ENCODE measurements at places on chromosomes 13 and 19.

DNA sequence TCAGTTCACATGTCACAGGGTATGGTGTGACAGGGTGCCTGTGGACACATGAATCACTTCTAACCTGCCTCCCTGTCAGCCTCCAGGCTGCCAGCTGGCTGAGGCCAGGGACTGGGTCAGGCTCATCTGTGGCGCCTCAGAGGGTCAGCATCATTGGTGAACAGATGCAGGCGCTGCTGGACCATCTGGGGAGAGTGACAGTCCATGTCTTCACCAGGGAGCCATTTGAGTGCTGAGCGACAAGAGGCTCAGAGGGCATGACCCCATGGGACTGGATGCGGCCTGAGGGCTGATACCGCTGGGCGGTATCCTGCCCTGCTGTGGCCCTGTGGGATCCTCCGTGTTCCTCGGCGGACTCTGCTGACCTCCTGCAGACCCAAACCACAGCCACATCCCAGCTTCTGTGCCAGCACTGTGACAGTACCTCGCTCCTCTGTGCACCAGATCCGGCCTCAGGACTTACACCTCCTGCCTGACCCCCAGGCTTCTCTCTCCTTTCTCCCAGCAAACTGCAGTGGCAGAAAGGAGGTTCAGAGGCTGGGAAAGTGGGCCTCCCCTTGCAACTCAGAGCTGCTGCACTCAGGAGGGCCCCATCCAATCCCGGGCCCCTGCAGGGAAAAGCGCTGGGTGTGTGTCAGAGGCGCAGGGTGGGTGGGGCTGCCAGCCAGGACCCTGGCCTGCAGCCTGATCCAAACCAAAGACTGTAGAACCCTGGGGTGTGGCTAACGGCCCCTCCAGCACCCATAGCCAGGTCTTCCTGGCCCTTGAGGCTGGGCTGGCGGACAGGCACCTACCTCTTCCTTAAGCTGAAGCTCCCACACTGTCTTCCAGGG lies 10.2 kb downstream of the ACTMAP start:
- DNase-seq = no peak

- DNase-seq = no peak
Observed at GRCh38 chr13:79904581-79904980, 423.6 kb downstream of the NDFIP2 start.

DNA sequence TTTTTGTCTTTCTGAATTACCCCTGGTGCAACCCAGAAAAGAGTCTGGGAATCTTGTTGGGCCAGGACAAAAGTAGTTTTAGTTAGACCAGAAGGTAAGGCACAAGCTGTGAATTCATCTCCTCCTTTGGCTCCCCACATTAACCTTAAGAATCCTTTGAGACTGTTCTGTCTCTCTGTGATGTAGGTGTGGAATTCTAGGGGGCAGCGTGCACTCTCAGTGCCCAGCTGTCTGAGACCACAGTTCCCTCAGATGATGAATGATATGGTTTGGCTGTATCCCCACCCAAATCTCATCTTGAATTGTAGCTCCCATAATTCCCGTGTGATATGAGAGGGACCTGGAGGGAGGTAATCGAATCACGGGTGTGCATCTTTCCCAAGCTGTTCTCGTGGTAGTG lies 43.9 kb downstream of the ZNF506 start:
- no peak for DNase-seq

DNA sequence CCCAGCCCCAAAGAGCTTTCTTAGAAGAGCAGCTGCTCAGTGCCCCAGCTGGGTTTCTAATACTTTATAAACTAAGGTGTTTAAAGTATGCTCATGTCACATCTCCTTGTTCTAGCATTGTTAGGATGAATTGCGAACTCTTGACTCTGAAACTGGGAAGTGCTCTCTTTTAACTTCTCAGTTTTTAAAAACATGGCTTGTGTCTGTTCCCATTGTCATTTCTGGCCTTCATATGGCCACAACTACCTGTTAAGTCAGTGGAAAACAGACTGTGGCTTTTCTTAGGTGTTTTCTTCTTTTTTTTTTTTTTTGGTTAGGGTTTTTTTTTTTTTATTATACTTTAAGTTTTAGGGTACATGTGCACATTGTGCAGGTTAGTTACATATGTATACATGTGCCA lies 164.7 kb downstream of the KCNRG start:
- DNase-seq = no peak

DNA sequence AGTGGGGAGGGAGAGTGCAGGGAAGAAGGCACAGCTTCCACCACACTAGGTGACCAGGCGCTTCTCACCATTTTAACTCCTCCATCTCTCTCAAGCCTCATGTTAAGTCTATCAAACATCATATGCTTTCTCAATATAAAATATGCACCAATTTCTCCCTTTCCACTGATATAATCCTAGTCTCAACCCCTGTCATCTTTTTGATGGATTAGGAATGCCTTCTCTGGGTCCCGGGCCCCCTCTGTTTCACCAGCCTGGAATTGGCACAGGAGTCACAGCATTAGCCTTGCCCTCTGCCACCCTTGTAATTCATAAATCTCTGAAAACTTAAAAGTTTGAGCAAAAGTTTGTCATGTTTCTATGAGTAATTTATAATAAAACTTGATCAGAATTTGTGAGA lies at the start of gene ZSCAN4:
ZSCAN4 (plus strand) TSS at position 301 of the 400 bp plus-strand sequence. CDS start 7,211 bp downstream, outside the sequence.
- no peak for DNase-seq

GRCh38 chr13:49655906-49656305 lies 27.6 kb downstream of the ARL11 start:
- DNase-seq = no peak

GRCh38 chr13:113785051-113786010 lies 26.3 kb downstream of the TMEM255B start:
- DNase-seq = no peak

- DNase-seq = no peak
Observed at GRCh38 chr19:53871454-53871853, 3.8 kb downstream of the MYADM start.

- DNase-seq = no peak
Observed at GRCh38 chr13:98909016-98909415, 68.8 kb downstream of the DOCK9 start.

GRCh38 chr13:26593661-26594060 lies 36.2 kb downstream of the WASF3 start:
- no peak for DNase-seq

DNA sequence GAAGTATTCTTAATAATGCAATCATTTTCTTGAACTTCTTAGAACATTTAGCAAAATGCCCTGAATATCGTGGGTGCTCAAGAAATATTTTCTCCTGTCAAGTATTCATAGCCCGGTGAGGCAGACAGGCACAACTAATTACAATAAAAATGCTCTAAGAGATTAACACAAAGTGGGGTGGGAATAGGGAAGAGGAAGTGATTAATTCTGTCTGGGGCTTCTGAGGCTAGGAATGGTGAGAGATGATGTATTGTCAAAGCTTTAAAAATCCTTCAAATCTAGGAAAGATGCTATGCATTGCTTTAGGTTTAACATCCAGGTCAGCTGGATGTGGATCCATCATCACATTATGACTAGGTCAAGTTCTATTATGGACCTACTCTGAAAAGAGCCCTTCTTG lies 66.9 kb upstream of the POSTN start:
- no peak for DNase-seq

GRCh38 chr19:1567848-1568227 lies 287 bp downstream of the MEX3D start:
- no peak for DNase-seq

GRCh38 chr13:109880371-109881346 lies 94.3 kb upstream of the IRS2 start:
- no peak for DNase-seq

DNA sequence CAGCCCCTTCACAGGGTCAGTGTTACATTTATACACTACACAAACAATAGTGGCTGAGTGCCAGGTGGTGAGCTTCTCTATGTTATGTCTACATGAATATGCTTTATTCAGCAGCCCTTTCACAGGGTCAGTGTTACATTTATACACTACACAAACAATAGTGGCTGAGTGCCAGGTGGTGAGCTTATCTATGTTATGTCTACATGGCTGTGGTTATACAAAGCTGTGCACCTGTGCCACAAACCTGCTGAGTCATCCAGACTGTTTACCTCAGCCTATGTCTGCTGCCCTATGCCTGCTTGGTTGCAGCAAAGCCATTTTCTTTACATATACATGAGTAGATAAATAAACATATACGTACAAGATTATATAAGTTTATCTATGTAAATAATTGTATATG lies 76.5 kb downstream of the ZNF726 start:
- no peak for DNase-seq

- no peak for DNase-seq
Observed at GRCh38 chr13:100523981-100524386, 64.6 kb downstream of the GGACT start.

DNA sequence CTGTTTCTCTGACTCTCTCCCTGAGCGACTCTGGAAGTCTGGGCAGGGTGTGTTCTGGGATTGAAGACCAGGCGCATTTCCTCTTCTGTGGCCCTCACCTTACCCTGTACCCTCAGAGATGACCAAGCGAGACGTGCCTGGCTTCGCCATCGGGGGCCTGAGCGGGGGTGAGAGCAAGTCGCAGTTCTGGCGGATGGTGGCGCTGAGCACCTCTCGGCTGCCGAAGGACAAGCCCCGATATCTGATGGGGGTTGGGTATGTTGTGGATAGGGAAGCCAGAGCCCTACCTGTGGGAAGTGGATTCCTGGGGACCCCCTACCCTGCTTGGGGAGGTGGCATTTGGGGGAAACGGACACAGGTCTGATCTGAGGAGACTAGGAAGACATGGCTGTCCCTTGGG lies 5.8 kb upstream of the DNM2 start:
- no peak for DNase-seq

GRCh38 chr13:81383444-81383843 lies 1042.5 kb upstream of the SPRY2 start:
- DNase-seq = no peak

- DNase-seq = no peak
Observed at GRCh38 chr13:104953588-104953987, 1581.9 kb downstream of the EFNB2 start.

DNA sequence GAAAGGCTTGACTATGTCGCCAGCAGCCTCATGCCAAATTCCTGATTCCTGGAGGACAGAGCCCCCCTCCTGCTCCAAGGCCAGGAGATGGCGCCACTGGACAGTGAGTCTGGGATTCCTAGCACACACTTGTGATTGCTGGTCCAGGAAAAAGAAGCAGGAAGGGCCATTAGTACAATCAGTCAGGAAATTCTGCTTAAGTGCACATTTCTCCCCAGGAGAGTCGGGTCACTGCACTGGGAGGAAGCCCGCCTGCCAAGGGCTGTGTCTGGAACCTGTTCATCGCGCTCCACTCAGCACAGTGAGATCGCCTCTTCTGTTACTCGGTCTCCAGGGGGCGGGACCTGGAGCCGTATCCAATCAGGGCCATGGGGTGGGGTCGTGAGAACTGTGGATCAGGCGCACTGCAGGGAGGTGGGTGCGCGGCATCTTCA lies 65.1 kb downstream of the ZNF823 start:
- no peak for DNase-seq

DNA sequence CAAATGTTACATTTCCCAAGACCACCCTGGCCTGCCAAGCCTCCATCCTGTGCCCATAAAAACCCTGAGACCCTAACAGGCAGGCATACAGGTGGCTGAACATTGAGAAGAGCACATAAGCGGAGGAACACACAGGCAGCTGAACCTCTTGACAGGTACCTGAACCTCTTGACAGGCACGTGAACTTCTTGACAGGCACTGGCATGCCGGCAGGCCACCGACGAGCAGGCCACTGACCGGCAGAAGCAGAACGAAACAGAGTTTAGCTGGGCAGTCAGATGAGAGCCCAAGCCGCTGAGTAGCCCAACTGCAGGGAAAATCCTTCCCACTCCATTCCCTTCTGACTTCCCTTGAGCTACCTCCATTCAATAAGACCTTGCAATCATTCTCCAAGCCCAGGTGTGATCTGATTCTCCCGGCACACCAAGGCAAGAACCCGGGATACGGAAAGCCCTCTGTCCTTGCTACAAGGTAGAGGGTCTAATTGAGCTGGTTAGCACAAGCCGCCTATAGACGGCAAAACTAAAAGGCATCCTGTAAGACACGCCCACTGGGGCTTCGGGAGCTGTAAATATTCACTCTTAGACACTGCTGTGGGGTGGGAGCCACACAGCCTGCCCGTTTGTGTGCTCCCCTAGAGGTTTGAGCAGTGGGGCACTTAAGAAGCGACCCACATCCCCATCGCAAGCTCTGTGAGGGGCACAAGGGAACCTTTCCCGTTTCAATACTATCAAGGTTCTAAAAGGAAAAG lies 2613.9 kb upstream of the PCDH20 start:
- DNase-seq = no peak

DNA sequence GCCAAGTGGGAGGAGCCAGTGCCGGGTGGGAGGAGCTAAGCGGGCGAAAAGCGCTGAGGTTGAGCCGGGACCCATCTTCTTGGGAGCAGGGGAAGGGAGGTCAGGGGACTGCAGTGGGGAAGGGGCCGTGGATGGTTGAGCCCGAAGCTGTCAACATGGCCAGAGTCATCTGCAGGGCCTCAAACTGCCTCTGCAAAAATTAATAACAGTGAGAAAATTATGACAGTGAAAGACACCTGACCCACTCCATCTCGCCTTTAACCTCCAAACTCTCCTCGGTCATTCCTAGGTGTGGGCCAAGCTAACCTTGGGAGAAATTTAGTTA lies 30.1 kb downstream of the ZNF557 start:
- no peak for DNase-seq

DNA sequence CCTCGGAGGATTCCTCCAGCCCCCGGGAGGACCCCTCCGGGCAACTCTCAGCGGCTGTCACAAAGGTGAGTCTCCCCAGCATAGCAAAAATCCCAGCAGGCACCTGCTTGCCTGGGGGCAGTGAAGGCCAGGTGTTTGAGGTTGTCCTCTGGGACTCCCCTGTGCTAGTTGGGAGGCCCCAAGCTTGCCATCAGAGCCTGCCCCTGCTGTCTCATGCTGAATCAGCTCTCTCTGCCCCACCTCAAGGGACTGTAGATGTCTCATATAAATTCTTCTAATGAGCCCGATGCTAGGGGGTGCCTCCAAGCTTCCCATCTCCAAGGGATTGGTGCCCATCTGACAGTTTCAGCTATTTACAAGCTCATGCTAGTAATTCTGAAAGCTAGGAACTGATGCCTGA lies 53.6 kb downstream of the NWD1 start:
- DNase-seq = no peak

DNA sequence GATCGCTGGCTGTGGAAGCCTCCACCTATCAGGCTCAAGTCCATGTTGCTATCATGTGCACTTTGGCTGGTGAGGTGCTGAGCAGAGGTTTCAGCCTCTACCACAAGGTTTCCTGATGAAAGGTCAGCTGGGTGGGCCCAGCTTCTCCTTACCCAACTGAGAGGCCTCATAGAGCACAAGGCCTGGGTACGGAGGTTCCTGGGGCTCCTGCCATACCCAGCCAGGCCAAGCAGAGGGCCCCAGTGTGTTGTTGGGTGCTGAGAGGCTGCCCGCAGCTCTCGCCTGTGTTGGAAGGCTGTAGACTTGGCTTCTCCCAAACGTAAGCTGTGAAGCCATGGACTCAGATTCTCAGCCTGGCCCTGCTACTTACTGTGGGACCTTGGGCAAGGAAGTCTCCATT lies 28.2 kb downstream of the ACTN4 start:
- DNase-seq = no peak

GRCh38 chr13:25800523-25800922 lies 251.3 kb downstream of the SHISA2 start:
- DNase-seq = no peak

Measured in SW 1271 (cell line).